ENCODE measurements at places on chromosomes 16 and 17. TPM values are rescaled to one million over a fixed set of nuclear protein-coding genes. Genes with fewer than 3 reads are reported as not detected.

The MT1A gene
- not detected for total RNA-seq

The KRT17 gene
- 1.5 TPM for total RNA-seq

The CSH1 gene
- not detected for total RNA-seq

The KIF19 gene
- 211 TPM for total RNA-seq

The ITGB4 gene
- total RNA-seq, result 335 TPM

The REXO5 gene
- total RNA-seq, result 1.5 TPM

The KLHL36 gene
- total RNA-seq, result 75.3 TPM

The HS3ST4 gene
- not detected for total RNA-seq

The SLC2A4 gene
- 5.2 TPM for total RNA-seq

The SLC47A1 gene
- 26.5 TPM for total RNA-seq

The SLC22A31 gene
- total RNA-seq, result not detected

The OR1F1 gene
- not detected for total RNA-seq

The CCL1 gene
- not detected for total RNA-seq

The KRTAP4-1 gene
- total RNA-seq, result not detected

Measured in tibial nerve (tissue), 4 donors.